Right cardiac atrium (tissue), 5 donors: ENCODE measurements at places on chromosomes 12 and 14. TPM values are rescaled to one million over a fixed set of nuclear protein-coding genes. Genes with fewer than 3 reads are reported as not detected.
A peak's percentile ranks its signal among the peaks of the same experiment; 100 is the strongest.

Gene LRRC43
- total RNA-seq: 3.1 TPM

Gene CIPC
- total RNA-seq: 73.1 TPM

Gene LALBA
- total RNA-seq: not detected

Gene RPS6KL1
- 20.7 TPM for total RNA-seq

DNA sequence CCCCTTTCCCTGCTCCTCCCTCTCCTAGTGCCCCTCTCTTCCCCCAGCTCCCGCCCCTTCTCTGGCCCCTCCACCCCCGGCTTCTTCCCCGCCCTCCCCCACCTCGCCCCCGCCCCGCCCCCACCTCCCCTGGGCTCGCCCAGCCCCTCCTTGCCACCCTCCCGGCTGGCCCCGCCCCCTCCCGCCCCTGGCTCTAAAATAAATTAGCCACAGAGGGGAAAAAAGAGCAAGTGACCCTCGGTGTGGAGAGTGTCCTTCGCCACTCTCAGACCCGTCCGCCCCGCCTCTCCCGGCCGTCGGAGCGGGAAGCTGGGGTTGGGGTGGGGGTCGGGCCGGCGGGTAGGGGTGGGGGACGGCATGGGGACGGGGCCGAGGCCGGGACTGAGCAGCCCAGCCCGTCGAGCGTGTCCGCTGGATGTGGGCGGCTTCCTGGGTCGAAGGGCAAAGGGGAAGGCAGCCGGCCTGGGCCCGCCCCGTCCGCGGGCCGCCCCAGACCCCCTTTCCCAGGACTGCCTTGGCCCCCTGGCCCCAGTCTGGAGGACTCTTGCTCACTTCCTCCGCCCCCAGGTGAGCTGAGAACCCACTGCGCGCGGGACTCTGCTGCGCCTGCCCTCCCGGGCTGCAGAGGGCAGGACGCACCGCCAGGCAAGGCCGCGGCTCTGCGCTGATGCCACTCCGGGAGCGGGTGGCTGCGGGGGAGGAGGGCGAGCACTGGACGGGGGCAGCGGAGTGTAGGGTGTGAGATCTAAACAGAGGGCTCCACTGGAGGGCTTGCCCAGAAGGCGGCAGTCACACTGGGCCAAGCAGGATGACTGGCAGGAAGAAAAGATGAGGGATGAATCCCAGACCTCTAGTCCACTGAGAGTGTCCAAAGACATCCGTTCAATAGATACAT lies 570 bp upstream of the FIGNL2 start:
- no peak for DNase-seq

DNA sequence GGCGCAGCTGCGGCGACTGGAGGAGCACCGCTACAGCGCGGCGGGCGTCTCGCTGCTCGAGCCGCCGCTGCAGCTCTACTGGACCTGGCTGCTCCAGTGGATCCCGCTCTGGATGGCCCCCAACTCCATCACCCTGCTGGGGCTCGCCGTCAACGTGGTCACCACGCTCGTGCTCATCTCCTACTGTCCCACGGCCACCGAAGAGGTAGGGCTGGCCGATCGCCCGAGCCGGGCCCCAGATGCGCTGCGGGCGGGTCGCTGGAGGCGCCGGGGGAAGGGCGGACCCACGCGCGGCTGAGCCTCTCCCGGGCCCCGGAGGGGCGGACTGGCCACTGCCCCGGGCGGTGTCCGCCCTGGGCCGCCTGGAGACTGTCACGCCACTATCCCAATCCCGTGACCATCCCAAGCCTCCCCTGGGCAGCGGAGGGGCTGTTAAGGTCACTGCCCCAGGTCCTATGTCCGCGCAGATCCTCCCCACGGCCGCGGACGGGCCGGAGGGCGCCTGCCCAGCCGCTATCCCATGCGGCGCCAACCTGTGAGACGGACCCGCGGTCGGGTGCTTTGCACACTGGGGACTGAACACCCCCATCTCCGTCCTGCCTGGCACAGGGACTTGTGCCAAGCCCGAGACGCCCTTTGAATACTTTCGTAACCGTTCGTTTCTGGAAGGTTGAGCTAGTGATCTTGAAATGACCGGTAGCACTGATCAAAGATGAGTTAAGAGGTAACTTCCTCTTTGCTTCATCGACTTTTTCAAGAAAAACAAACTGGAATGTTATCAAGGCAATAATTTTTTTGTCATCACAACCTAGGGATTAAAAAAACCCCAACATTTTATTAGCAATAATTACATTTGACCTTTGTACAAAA lies 725 bp downstream of the CHPT1 start:
- DNase-seq: peak; percentile 86

DNA sequence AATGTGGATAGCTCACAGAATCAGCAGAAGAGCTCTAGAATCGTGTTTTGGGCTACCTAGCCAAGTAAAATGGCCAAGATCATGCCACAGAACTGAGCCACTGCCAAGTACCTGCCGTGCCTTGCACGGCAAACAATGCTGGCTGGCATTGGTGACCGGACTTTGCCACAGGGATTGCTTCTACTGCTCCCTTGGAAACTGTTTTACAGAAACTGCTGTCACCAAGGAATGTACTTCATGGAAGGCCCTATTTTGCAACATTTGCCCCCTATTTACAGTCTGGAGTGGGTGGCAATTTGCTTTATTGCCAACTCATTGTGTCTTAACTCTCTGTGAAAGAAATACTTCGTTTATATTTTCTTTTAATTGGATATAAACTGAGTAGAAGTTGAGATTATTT lies 49.0 kb downstream of the BORCS5 start:
- DNase-seq: no peak

- no peak for DNase-seq
Observed at GRCh38 chr12:69919495-69919894, 94.5 kb downstream of the MYRFL start.

DNA sequence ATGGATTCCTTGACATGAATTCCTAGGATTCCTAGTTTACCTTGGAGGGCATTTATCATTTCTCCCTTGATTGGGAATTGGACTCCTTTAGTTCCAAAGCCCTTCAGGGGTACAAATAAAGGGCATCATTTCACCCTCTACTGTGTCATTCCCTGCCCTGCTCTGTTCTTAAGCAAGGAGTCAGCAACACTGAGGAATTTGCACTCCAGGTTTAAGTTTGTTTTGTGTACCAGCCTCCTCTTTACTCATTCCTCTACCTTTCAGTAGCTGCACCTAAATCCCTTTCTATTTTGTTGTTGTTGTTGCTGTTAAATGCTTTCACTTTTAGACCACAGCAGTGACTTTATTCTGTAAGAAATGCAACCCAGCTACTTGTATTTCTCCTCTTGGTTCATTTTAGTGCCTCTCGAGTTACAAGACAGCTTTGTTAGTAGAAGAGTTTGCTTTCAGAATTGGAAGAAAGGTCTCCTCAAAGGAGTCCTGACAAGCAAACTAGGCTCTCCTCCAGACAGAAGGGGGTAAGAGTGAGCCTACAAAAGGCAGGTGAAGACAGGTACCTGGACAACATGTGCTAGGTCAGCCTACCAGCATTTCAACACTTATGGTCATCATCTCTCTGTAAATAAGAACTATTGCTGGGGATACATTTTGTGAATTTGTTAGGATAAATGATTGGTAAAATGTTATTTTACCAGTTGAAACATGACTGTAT lies 90.0 kb downstream of the RMST start:
- DNase-seq: no peak

DNA sequence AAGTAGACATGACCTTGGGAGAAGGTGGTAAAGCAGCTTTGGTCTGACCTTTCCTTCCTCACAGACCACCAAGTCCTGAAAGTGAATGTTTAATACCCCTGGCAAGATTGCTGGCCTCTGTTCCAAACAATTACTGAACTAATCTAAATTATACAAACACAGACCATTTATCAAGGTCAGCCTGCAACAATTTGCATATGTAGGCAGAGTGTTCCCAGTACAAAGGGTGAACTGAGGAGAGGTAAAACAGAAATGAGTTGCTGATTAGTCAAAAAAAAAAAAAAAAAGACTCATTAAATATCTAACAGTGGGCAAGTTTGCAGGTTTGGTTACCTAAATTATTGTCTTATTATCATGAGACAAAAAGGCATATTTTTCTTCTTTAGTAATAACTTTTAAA lies 506.5 kb downstream of the TMEM117 start:
- DNase-seq: no peak

DNA sequence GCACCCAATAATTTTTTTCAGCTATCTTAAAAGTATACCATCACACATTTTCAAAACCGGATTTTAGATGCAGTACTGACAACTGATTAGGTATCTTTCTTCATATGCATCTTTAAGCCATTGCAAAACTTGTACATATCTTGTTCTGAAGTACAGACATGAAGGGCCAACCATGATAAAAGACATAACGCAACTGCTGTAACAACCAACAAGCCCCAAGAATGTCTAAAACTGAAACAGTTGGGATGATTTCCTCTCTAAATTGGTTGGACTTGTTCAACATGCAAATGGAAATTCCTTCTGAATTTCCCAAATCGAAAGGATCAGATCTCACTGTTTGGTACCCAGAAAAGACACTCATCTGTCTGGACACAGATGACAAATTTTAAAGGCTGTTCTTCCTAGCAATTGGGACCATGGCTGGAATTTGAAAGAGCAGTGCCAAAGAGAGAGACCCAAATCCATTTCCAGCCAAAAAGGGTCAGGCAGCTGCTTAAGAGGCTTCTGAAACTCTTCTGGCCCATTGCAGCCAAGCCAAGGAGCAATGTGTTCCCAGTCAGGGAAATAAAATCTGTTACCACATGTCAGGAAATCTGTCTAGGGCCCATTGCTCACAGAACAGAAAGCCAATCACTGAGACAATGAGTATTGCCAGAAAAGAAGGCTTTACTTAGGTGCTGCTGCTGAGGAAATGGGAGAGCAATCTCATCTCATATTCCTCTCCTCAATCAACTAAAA lies 1122.4 kb upstream of the USP15 start:
- no peak for DNase-seq

DNA sequence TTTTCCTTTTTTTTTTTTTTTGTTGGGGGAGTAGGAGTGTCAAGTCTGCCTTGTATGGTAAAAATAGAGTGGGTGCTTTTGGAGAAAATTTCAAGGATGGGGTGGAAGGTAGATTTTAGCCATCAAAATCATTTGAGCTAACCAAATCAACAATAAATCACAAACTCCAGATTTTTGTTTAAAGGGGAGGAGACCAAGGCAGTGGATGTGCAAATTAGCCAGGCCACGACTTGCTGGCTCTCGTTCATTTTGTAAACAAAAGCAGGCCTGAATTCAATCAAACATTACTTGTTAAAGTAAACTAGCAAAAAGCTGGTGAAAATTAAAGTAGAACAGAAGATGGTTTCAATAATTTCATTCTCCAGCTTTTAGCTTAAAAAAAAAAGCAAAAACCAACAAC lies 387.2 kb downstream of the BMP4 start:
- DNase-seq: no peak

DNA sequence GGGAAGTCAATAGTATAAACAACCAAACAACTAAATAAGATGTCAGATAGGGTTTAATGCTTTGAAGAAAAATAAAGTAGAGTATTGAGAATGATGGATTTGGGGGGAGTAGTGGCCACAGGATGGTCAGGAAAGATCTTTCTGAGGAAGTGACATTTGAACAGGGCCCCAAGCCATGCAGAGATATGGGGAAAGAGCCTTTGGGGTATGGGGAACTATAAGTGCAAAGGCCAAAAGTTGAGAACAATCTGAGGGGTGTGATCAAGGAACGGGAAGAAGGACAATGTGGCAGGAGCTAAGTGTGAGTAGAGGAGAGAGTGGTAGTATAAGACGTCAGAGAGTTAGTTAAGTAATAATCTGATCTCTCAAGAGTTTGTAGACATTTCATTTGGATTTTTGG lies 1.3 kb downstream of the MRPS35 start:
- DNase-seq: no peak

GRCh38 chr12:82973592-82973991 lies 286.9 kb downstream of the TMTC2 start:
- no peak for DNase-seq

DNA sequence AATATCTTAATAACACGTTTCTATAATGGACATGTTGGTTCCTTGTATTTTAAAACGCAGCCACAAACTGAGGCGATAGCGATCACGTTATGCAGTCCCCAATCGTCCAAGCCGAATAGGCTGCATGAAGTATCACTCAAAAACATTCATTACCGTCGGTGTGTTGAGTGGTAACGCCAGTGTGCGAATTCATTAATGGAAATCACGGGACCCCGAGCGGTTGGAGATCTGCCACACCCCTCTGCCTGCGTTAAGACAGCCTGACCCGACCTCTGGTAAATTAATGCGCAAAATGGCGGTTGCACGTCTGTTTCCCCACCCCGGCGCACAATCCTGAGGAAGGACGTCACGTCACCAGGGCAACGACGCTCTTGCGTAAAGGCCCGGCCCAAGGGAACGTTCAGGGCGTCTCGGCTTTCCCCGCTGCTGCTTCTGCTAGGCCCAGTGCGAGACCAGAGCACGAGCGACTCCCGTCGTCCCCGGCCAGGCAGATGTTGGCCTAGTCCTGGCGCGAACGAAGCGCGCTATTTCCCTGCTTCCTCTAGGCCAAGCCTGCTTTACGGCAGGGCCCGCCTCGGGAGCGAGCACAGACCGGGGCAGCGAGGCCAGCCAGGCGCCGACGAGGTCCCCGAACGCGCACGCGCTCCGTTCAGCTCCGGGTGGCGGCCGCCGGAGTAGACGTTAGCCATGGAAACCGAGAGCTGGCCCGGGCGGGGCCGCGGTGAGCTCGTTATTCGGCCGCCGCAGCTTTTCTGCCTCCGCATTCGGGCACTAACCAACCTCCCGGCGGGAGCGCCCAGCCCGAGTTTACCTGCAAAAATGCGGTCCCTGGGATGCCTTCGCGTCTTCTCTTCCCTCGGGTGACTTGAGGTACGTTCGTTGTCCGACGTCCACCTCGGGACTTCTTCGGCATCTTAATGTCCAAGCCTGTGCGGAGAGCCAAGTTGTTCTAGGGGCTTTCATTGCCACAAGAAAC lies at the start of gene PCNX4:
TSS of gene PCNX4 (plus strand) at position 374 of the 976 bp plus-strand sequence. CDS start 15,716 bp downstream, outside the sequence.
- DNase-seq: peak; percentile 97
